ENCODE measurements at places on chromosomes 7 and 10. TPM values are rescaled to one million over a fixed set of nuclear protein-coding genes. Genes with fewer than 3 reads are reported as not detected.

LIPF gene
- total RNA-seq = not detected

PPP1R9A gene
- total RNA-seq = not detected

CLDN3 gene
- total RNA-seq = not detected

TMEM196 gene
- not detected for total RNA-seq

HECW1 gene
- total RNA-seq = not detected

- peaks cover 3% of the 10 kb centered on the region for H3K27me3 ChIP-seq
- H3K27ac ChIP-seq = no peak overlapping the region
- no peak for DNase-seq
Measured at GRCh38 chr7:129098409-129099084, 43.6 kb upstream of the TNPO3 start.

- no peak overlapping the region for H3K4me3 ChIP-seq
- no peaks in the 10 kb centered on the region for H3K4me1 ChIP-seq
- DNase-seq = no peak
- H3K36me3 ChIP-seq = no peaks in the 10 kb centered on the region
Measured at GRCh38 chr10:34786464-34786863, 28.6 kb downstream of the PARD3 start.

DNA sequence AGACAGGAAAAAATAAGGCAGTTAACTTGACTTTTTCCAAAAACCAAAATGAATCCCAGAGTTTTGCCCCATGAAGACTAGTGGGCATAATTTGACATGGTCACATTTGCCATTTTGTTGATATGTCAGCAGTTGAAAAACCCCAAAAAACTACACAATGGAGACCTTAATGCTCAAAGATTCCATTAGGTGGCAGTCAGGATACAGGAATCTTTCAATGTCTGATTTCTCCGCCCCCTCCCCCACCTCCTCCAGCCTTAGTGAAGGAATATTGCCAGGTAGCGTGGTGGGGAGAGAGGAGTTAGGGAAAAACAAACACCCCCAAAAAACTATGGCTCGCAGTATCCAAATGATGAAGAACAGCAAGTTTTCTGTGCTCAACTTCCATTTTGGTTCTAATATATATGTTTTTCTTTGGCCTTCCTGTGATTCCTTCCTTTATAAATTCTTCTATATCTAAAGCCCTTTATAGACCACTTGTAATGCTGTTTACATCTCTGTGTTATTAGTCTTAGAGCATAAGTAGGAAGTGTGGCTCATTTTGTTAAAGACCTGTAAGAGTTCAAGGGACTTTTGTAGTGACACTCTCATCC, 6.7 kb upstream of the SMNDC1 start:
- H3K4me3 ChIP-seq = no peak overlapping the region
- peaks cover 33% of the 10 kb centered on the region for H3K4me1 ChIP-seq
- H3K27me3 ChIP-seq = no peaks in the 10 kb centered on the region
- no peak overlapping the region for H3K27ac ChIP-seq
- no peak for DNase-seq

DNA sequence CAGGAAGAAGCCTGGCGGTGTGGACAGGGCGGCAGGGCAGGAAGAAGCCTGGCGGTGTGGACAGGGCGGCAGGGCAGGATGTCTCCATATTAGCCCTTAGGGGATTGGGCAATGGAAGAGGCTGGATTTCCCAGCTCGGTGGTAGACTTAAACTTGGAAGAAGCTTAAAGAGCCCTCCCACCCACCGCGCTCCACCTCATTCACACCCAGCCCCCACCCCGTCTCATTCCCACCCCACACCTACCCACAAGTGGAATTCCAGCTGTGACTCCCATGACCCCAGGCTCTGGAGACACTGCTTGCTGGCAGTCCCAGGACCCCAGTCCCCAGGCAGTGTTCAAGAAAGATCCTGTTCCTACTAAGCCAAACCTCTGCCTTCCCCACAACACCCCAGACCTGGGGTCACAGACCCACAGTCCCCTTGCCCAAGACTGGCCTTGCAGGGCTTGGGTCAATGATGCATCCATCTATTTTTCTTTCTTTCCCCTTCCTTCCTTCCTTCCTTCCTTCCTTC, 34.0 kb downstream of the SPDYE6 start:
- no peaks in the 10 kb centered on the region for H3K36me3 ChIP-seq
- peaks cover 4% of the 10 kb centered on the region for H3K27me3 ChIP-seq
- H3K4me1 ChIP-seq = no peaks in the 10 kb centered on the region
- no peak overlapping the region for H3K4me3 ChIP-seq
